Pons (tissue), 1 donor: ENCODE measurements at places on chromosomes 2 and 18.
A peak's percentile ranks its signal among the peaks of the same experiment; 100 is the strongest.

DNA sequence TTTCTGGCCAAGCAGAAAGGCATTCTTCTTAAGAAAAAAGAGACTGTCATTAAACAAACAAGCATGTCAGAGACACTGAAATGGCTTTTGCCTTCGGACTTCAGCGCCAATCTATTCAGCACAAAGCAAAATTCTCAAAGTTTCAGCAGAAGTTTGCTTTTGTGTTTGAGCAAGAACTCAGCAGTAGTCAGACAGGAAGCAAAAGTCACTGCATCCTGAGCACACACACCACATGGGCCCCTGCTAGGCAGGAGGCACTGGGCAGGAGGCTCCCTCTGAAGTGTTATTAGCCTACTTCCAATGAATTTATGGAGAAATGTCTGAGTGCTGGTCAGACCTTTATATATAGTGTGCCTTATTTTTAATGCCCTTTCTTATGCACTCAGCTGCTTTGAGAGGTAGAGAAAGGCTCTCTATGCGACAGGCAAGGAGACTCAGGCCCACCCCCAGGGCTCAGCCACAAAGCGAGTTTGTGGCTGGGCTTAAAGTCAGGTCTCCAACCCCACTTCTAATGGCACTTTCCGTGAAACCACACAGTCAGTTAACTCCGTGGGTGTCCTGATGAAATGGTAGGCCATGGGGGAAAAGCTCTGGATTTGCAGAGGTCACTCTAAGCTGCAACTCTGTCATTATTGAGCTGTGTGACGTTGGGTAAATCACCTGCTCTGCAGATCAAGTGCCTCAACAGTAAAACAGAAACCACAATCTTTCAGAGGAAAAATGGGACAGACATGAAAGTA lies 161.0 kb upstream of the TMEM200C start:
- peak; percentile 9 for DNase-seq

DNA sequence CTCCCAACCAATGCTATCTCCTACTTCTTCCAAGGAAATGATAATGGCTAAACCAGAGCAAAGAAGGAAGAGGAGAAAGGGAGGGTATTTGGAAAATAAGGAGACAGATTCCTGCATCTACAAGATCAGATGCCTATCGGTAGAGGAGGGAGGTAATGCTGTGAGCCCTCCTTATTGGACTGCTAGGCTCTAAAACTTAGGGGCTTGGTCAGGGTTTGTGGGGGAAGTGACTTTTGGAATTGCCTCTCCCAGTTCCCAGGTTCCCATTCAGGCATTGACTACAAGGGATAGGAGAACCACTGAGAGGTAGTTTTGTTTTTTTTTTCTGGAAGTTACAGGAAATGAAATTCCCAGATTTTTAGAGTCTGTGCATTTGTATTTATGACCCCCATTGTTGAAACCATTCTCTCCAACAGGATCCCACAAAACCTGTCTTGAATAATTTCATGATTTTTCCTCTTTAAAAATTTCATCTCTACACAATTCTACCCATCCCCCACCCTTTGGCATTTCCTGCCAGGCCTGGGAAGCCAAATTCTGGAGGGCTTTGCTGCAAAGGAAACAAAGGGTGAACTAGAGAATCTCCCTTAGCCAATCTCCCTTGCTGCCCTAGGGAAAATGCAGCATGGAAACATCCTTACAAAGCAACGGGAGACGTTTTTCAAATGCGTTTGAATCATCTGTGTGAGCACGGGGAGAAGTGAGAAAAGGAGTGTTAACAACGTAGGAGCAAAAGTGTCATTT lies 282.1 kb upstream of the EPAS1 start:
- no peak for DNase-seq

DNA sequence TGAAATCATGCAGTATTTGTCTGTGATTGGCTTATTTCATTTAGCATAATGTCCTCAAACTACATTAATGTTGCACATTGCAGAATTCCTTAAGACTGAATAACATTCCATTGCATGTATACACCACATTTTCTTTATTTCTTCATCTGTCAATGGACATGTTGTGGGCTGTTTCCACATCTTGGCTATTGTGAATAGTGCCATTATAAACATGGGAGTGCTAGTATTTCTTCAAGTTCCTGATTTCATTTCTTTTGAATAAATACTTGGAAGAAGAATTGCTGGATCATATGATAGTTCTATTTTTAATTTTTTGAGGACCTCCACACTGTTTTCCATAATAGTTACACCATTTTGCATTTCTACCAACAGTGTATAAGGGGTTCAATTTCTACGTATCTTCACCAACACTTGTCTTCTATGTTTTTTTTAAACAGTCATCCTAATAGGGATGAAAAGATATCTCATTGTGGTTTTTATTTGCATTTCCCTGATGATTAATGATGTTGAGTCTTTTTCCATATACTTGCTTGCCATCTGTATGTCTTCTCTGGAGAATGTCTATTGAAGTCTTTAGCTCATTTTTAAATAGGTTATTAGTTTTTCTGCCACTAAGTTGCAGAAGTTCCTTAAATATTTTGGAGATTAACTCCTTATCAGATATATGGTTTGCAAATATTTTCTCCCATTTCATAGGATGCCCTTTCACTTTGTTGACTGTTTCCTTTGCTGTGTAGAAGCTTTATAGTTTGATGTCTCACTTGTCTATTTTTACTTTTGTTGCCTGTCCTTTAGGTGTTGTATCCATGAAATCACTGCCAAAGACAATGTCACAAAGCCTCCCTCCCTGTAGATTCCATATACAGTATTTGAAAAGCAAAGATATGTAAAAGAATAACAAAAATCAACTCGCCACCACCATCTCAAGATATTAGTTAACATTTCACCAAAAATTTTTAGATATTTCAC lies 14.6 kb downstream of the FBXO11 start:
- DNase-seq: no peak

- DNase-seq: no peak
Measured at GRCh38 chr18:10060469-10060782, 146.6 kb downstream of the VAPA start.

GRCh38 chr18:63040788-63041410 lies 278.7 kb downstream of the BCL2 start:
- DNase-seq: no peak

DNA sequence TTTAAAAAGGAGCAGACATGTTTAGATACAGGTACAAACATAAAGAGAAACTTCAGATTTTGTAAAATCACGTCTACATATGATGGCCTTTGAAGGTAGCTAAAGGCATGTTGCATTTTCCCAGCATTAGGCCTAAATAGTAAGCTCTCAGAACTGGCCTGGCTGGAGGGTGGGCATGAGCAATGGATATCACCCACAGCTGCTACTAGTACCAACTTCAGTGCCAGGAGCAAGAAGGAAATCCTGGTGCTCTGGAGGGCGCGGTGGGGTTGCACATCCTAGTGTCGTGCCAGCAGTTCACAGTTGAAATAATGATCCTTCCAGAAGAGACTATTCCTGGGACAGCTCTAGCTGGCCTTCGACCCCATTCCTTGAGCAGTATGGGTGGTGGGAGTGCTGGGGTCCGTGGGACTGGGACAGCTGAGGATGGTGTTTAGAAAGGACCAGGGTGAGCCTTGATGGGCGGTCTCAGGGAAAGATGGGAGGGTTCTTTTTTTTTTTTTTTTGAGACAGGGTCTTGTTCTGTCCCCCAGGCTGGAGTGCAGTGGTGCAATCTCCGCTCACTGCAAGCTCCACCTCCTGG lies 4.9 kb downstream of the DES start:
- DNase-seq: no peak

DNA sequence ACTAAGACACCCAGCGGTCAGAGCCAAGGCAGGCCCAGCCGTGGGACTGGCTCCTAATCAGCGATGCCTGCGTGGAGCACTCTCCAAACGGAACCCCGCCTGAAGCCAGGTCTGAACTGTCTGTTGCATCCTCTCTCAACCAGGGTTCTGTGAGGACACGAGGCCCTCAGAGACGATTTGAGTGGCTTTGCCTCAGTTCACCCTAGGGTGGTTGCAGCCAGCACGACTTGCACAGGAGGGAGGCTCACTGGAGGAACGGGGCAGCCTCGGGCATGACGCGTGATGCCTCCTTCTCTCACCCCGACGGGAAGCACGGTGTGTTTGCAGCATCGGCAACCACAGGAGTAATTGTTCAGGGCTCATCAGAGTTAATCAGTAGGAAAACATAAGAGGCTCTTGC lies 336.4 kb downstream of the EIPR1 start:
- no peak for DNase-seq

- no peak for DNase-seq
Measured at GRCh38 chr2:240225660-240226475, 85.4 kb upstream of the OTOS start.

GRCh38 chr2:30300456-30301221 lies 69.3 kb downstream of the LBH start:
- no peak for DNase-seq

GRCh38 chr2:236156095-236156859 lies 11.9 kb downstream of the GBX2 start:
- DNase-seq: no peak

DNA sequence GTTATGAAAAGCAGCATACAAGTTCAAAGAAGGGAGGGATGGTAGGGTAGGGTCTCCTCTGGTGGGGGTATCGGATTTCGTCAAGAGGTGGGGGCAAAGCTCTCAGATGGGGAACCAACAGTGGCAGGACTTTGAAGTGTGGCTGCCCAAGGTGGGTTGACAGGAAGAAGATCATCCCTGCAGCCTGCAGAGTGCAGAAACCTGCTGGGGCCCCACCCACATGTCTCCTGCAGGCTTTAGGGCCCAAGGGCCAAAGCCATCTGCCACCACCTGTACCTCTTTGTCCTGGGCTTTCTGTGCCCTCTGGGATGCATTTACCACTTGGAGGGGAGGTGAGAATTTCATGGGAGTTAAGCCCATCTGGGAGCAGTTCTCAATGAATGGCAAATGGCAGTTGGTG lies 42.7 kb downstream of the KCNF1 start:
- DNase-seq: no peak

DNA sequence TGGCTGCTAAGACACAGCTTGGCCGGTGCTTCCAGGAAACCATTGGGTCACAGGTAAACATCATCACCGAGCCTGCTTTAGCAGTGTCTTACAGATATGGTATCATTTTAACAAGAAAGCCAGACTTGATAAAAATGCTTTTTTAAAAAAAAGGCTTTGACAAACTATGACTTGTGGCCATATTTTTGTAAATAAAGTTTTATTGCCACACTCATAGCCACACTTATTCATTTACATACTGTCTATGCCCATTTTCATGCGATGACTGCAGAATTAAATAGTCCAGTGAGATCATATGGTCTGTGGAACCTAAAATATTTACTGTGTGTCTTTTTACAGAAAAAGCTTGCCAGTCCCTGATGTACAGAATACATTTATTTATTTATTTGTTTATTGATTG lies 242.0 kb downstream of the LTBP1 start:
- DNase-seq: no peak

- no peak for DNase-seq
Measured at GRCh38 chr18:10190564-10190963, 263.9 kb upstream of the APCDD1 start.

DNA sequence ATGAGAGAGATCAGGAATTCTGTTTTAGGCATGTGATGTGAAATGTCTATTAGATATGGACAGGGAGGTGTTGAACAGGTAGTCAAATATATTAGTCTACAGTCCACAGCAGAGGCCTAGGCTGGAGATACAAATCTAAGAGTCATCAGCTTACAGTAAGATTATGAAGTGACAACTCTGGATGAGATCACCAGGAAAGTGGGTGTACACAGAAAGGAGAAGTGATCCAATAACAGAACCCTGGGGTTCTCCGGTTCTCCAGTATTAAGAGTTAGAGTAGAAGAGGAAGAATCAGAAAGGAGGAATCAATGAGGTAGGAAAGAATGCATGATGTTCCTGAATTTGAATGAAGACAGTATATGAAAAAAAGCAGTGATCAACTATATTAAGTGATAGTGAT lies 362.3 kb downstream of the FIGN start:
- no peak for DNase-seq

DNA sequence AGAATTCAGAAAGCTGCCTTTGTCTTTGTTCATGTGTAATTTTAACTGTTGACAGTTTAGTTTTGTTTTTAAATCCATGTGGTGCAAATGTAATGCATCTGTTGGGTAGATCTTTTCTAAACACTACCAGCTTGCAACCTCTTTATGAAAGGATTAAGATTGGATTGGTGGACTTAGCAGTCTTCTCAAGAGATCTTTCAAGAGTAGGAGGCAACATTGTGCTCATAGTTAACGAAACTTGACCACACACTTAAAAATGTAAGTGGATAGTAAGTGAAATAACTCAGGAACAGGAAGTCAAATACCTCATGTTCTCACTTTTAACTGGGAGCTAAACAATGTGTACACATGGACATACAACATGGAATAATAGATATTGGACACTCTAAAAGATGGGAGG lies 579.0 kb downstream of the RIT2 start:
- no peak for DNase-seq

DNA sequence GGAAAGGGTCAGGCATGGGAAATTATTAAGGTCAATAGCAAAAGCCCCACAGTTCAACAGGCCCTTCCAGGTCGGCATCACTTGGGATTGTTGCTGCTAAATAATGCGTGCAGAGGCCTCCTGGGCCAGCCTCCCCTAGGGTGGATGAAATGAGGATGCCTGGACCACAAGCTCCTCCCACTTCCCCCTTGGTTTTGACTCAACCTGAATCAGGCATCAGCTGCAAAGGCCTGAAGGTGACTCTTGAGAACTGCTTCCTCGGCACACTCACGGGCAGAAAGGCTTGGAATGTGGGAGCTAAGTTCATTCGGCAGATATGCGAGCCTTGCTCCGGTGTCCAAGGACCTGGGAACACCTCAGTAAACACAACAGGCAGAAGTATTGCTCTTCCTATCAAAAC lies 69.3 kb downstream of the MBP start:
- DNase-seq: no peak

- DNase-seq: no peak
Measured at GRCh38 chr2:20643060-20643459, 7.8 kb downstream of the HS1BP3 start.

DNA sequence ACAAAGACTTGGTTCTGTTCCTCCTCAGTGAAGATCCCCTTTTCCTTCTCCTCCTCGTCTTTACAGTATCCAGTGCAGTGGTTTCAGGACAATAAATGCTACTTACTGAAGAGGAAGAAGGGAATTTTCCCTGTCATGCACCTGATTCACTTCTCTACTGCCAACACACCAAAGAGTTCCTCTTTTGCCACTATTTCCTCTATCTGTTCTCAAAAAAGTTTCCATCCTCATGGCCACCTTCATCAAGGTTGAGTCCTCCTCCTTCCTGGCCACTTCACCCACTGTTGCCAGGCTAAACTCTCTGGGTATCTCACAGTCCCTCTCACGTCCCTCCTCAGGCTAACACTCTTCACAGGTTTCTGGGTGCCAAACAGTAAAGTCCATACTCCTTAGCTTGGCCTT lies 41.7 kb downstream of the PLEKHM3 start:
- peak; percentile 33 for DNase-seq

DNA sequence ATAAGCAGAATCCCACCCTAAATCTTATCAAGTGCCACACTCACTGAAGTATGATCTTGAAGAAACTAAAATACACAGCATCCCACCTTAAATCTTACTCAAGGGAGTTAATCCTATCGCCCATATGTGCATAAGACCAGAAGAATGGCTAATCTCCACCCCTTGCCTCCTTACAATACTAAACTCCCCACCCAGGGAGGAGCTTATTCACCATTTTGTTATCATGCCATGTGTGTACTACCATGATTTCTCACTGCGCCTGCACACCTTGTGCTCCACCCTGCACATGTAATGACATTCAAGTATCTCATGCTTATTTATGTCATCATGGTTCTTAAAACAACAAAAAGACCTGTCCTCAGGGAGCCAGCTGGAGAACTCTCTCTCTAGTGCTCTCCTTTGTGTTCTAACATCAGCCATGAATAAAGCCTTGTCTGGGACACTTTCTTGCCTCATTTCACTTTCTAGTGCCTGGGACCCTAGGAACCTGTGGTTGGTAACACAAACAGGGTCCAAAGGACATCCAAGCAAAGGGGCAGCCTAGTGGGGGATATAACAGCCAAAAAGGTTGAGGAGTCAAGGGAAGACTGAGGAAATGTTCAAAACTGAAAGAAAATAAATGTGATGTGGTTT lies 87.4 kb downstream of the SLC66A3 start:
- no peak for DNase-seq
